ENCODE measurements at places on chromosomes 5 and 9. TPM values are rescaled to one million over a fixed set of nuclear protein-coding genes. Genes with fewer than 3 reads are reported as not detected.

Gene PCDHB9
- 0.26 TPM for total RNA-seq

DNA sequence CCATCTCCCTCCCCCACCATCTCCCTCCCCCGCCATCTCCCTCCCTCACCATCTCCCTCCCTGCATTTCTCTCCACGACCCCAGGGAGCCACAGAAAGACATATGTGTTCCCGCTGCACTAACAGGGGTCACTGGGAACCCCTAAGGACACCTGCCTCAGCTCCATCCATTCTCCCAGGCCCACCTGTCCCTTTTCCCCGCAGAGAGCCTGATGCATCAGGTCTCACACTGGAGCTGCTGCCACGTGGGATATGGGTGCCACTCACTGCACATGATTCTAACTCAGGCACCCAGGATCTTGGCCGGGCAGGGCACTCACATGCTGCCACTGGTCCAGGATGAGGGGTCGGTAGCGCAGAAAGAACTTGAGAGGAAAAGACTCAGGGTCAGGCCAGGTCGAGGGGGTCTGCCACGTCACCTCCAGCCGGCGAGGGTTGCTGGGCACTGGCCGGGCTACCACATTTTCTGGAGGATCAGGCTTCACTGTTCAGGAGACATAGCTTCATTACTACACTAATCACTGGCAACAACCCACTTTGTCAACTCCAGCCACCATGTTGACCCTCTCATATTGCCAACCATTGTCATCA is 33.2 kb upstream of the ENHO start:
- DNase-seq = no peak

GRCh38 chr9:127088724-127089615 is 33.5 kb downstream of the ANGPTL2 start:
- DNase-seq = no peak

DNA sequence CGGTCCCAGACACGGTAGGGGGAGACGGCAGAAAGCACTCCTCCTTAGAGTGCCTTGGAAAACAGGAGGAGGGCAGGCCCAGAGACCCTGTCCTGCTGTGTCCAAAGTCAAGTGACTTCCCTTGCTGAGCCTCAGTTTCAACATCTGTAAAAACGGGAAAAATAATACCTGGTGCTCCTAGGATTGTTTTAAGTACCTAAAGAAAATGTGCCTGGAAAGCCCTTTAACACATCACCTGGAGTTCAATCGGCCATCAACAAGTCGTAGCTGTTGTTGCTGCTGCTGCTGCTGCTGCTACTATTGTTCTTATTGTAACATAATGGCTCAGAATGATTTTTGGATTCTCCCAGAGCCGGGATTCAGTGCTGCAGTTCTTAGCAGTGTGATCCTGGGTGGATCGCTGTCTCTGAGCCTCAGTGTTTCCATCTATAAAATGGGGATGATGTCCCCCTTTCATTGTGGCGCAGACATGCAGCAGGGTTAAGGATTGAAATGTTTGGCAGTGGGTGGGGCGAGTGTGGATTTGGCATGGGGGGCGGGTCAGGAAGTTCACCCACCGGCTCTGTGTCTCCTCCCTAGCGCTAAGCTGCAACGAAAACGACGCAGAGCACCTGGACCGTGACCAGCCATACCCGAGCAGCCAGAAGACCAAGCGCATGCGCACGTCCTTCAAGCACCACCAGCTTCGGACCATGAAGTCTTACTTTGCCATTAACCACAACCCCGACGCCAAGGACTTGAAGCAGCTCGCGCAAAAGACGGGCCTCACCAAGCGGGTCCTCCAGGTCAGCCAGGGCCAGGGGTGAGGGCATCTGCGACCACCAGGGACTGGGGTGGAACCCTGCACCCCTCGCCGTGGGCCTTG is 9.2 kb downstream of the LHX2 start:
- no peak for DNase-seq

- DNase-seq = no peak
These were observed 21.3 kb upstream of the DENND4C start for GRCh38 chr9:19209188-19209587.

Data from mucosa of descending colon (tissue), 3 donors.